Smooth muscle cell of the coronary artery (primary cell): ENCODE measurements at places on chromosomes 5 and 9. TPM values are rescaled to one million over a fixed set of nuclear protein-coding genes. Genes with fewer than 3 reads are reported as not detected.

The WDR31 gene
- 0.83 and 5.3 TPM in 2 replicates for total RNA-seq

The KIF4B gene
- total RNA-seq = not detected in 2 replicates

The HDAC3 gene
- total RNA-seq = 55.3 and 60.4 TPM in 2 replicates

The OR13C3 gene
- total RNA-seq = not detected in 2 replicates

The CER1 gene
- not detected in 2 replicates for total RNA-seq

The C1QTNF2 gene
- total RNA-seq = 0.23 and 0.35 TPM in 2 replicates

The GABRA1 gene
- total RNA-seq = not detected in 2 replicates

The PCDHA3 gene
- total RNA-seq = 0.15 and 0.70 TPM in 2 replicates

The FAM153A gene
- not detected in 2 replicates for total RNA-seq

The ECSCR gene
- 0.23 and 12.6 TPM in 2 replicates for total RNA-seq

The FIBCD1 gene
- 0.12 and 2.4 TPM in 2 replicates for total RNA-seq

The IL31RA gene
- 0.82 TPM in 1 of 2 replicates, not detected in the other for total RNA-seq

The SLC36A2 gene
- 0.12 TPM in 1 of 2 replicates, not detected in the other for total RNA-seq

The CSF2 gene
- not detected in 2 replicates for total RNA-seq

The CDH6 gene
- total RNA-seq = 11.9 and 227 TPM in 2 replicates

The LYRM7 gene
- total RNA-seq = 3.0 and 9.5 TPM in 2 replicates

The HAVCR2 gene
- total RNA-seq = 0.30 and 6.9 TPM in 2 replicates

The C5orf58 gene
- not detected in 2 replicates for total RNA-seq

The AMBP gene
- 0.08 and 0.12 TPM in 2 replicates for total RNA-seq

The SEMA5A gene
- total RNA-seq = 13.6 and 69.7 TPM in 2 replicates

The GPR21 gene
- total RNA-seq = 0.83 and 2.6 TPM in 2 replicates

The ANKDD1B gene
- total RNA-seq = 0.23 and 0.30 TPM in 2 replicates

The STRBP gene
- total RNA-seq = 1.9 and 4.7 TPM in 2 replicates

The TRIM7 gene
- total RNA-seq = 0.47 and 2.9 TPM in 2 replicates

The CBY3 gene
- not detected in 2 replicates for total RNA-seq

The SLC25A51 gene
- total RNA-seq = 51.8 and 59.3 TPM in 2 replicates

The IL3 gene
- not detected in 2 replicates for total RNA-seq

The CAPSL gene
- total RNA-seq = not detected in 2 replicates

The EPB41L4A gene
- 0.35 and 3.7 TPM in 2 replicates for total RNA-seq

The RGS7BP gene
- 0.23 and 0.83 TPM in 2 replicates for total RNA-seq

The GNAQ gene
- 26.5 and 40.2 TPM in 2 replicates for total RNA-seq

The MARVELD2 gene
- 0.47 and 0.53 TPM in 2 replicates for total RNA-seq

The IL17B gene
- not detected in 2 replicates for total RNA-seq

The LVRN gene
- total RNA-seq = 0.30 and 1.5 TPM in 2 replicates

The PCDHB1 gene
- not detected in 2 replicates for total RNA-seq

The NDFIP1 gene
- 24.5 and 46.2 TPM in 2 replicates for total RNA-seq

The PAIP2 gene
- 71.9 and 104 TPM in 2 replicates for total RNA-seq

The PCDHA2 gene
- total RNA-seq = 0.08 and 0.12 TPM in 2 replicates

The CARTPT gene
- total RNA-seq = not detected in 2 replicates

The PFN3 gene
- not detected in 2 replicates for total RNA-seq

The TMOD1 gene
- 0.12 and 0.30 TPM in 2 replicates for total RNA-seq

The LHX3 gene
- not detected in 2 replicates for total RNA-seq

The DNM1 gene
- total RNA-seq = 4.4 and 70.0 TPM in 2 replicates

The FOXD4L5 gene
- total RNA-seq = 0.08 TPM in 1 of 2 replicates, not detected in the other

The SCGB3A2 gene
- 0.15 TPM in 1 of 2 replicates, not detected in the other for total RNA-seq

The ACOT12 gene
- total RNA-seq = not detected in 2 replicates

The GBA2 gene
- total RNA-seq = 23.5 and 27.1 TPM in 2 replicates

The IL9 gene
- not detected in 2 replicates for total RNA-seq

The PTGES gene
- total RNA-seq = 2.6 and 30.0 TPM in 2 replicates

The CNTNAP3 gene
- 0.12 and 5.6 TPM in 2 replicates for total RNA-seq

The ENTPD2 gene
- not detected in 2 replicates for total RNA-seq

The LCN2 gene
- total RNA-seq = not detected in 2 replicates

The GADD45G gene
- total RNA-seq = 0.08 and 3.3 TPM in 2 replicates

The GRAMD2B gene
- 3.0 and 12.8 TPM in 2 replicates for total RNA-seq

The TRMO gene
- total RNA-seq = 9.9 and 12.2 TPM in 2 replicates

The SYK gene
- total RNA-seq = not detected in 2 replicates

The GPR151 gene
- total RNA-seq = not detected in 2 replicates

The MEGF10 gene
- under 0.01 TPM in 2 replicates for total RNA-seq
